ENCODE measurements at places on chromosomes 1 and 21.

DNA sequence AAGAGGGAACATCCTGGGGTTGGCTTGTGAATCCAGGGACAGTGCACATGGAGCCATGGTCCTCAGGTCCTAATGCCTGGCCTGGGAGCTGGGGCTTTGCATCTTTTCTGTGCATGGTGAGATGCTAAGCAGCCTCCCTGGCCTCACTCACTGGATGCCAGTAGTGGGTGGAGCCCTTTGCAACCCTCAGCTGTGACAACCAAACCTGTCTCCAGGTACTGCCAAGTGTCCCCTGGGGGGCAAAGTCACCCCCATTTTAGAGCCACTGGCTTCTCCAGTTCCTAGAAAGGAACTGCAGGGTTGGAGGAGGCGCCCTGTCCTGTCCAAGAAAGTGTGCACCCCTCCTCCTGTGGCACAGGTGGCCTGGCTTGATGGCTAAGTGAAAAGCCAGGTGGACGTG is 44.6 kb upstream of the GRIK3 start:
- no peak for DNase-seq

DNA sequence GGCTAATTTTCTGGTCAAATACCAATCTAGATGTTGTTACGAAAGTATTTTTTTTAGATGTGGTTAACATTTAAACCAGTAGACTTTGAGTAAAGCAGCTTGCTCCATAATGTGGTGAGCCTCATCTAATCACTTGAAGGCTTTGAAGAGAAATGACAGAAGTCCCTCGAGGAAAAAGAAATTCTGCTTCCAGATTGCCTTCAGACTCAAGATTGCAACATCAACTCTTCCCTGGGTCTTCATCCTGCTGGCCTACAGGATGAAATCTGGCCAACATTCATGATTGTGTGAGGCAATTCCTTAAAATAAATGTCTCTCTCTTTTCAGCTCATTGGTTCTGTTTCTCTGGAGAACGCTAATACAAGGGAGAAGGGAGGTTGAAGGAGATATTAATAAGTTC is 32.5 kb upstream of the SSX2IP start:
- no peak for DNase-seq

GRCh38 chr1:95888941-95889390 is 655.0 kb downstream of the RWDD3 start:
- DNase-seq = no peak

- no peak for DNase-seq
Observed at GRCh38 chr1:78836726-78837125, 169.8 kb downstream of the ADGRL4 start.

DNA sequence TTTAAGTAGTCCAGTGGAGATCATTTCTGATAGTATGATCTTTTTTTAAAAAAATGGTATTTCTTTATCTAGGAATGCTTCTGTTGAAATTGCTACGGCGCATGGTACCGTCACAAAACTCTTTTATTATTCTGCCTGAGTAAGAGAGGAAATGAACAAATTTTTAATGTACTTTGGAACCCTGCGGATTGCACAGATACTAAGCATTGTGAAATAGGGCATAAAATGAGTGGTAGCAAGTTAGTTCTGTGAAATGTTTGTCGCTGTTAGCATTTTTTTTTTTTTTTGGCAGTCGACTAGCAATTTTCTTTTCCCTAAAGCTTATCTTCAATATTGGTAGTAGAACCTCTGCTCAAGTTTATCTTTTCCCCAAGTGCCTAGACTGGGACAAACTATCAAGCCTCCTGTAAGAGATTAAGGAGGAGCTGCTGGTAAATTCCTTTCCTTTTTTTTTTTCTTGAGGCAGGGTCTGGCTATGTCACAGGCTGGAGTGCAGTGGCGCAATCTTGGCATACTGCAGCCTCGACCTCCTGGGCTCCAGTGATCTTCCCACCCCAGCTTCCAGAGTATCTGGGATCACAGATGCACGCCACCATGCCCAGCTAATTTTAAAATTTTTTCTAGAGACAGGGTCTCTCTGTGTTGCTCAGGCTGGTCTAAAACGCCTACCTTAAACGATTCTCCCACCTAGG is 2.2 kb downstream of the ITSN1 start:
- no peak for DNase-seq

GRCh38 chr1:26315874-26316850 is 1.6 kb upstream of the CD52 start:
- no peak for DNase-seq

GRCh38 chr1:15972409-15972808 is 3.5 kb downstream of the ZBTB17 start:
- no peak for DNase-seq

DNA sequence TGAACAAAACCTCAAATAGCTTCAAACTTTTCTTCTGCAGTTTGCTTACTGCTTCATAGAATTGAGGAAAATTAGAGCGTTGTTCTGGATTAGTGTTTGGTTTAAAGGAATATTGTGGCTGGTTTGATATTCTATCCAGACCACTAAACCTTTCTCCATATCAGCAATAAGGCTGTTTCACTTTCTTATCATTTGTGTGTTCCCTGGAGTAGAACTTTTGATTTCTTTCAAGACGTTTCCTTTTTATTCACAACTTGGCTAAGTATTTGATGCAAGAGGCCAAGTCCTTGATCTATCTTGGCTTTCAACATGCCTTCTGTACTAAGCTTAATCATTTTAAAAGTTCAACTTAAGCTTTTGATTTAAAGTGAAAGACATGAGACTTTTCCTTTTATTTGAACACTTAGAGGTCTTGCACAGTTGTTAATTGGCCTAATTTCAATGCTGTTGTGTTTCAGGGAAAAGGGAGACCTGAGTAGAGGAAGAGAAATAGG is 359.1 kb downstream of the S1PR1 start:
- DNase-seq = no peak

DNA sequence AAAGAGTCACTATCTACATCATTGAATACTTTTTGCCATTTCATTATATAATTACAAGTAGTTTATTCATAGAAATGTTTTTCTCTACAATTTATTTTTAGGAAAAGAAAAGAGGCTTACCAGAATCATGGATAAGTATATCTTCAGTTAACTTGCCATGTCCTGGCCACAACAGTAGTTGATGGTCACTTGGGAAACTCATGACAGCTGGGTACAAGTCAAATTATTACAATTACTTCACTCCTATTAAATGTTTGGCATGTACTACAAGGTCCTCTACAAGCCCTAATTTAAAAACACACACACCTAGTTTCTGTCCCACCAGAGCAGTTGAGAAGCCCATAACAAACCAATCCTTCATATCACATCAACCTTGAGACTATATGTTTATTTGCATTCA is 29.4 kb downstream of the PALMD start:
- DNase-seq = no peak

DNA sequence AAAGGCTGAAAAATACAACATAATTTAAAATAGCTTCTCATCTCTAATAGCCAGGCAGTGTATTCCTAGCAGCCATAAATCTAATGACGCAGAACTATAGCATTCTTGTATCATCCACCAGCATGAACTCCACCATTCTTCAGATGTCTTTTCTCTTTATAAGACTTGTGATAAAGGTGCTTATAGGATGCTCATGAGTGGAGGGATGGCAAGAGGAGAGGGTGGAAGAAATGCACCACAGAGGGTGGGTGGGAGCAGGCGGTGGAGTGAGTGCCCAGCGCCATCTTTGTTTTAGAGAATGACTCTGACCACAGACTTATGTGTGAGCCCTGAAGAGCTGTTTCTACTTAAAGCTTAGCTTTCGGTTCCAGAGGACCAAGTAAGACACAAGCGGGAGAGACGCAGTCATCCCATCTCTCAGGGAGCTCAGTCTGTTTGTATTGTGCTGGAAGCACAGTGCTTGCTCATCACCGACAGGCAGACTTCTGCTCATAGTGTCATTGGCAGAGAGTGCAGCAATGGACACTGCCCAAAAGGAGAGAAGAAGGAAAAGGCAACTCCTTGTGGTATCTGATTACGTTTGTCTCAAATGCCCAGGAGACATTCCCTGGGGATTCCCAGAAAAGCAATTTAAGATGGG is 65.6 kb downstream of the KCNJ15 start:
- no peak for DNase-seq

DNA sequence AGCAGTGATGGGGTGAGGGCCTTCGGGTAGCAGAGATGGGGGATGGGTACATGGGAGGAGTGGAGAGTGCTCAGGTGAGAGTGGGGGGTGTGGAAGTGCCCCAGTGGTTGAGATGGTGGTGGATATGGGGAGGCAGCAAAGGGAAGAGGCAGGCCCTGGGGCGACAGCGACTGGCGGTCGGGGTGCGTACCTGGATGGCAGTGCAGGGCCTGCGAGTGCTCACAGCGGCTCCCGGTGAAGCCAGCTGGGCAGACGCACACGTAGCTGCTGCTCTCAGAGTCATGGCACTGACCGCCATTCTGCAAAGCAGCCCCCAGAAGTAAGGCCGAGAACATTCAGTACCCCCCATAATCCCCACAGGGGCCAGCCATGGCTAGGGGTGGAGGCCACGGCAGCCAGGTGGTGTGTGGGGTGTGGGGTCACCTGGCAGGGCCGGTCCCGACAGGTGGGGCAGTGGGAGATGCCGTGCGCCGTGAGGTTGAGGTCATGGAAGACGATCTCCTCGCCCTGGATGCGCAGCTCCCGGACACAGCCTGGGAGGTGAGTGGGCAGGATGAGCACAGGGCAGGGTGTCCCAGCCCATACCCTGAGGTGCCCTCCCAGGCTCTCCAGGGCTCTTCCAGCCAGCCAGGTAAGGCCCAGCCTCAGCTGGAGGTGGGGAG is 18.9 kb downstream of the LDLRAD2 start:
- DNase-seq = no peak

GRCh38 chr1:195019385-195019784 is 1588.9 kb downstream of the KCNT2 start:
- no peak for DNase-seq

DNA sequence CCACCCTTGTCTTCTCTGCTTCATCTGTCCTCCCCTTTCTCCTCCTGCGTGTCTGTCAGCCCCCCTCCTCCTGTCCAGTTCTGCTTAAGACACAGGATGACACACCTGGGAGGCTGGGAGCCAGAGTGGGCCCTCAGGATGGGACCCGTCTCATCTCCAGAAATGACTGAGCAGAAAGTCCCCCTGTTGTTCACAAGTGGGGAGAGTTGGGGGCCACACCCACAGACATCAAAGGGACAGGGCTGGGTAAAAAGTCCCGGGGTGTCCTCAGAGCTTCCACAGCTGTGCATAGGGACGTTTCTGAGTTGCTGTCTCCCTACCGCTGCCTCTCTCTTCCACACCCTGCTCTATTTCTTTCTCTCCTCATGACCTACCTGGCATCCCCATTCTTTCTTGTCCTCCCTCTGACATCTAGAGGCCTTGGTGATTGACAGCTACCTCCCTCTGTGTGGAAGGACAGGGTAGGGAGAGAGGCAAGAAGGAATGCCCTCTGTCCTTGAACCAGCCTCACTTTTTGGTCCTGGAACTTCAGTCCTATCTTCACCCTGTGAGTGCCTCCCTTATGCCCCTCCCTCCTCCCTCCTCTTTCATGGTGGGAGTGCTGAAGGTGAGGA is 19.5 kb upstream of the SH2D2A start:
- no peak for DNase-seq
